CD4-positive, alpha-beta T cell treated with Interleukin-6 for 4 hours (primary cell): ENCODE measurements at places on chromosomes 3 and 15.

DNA sequence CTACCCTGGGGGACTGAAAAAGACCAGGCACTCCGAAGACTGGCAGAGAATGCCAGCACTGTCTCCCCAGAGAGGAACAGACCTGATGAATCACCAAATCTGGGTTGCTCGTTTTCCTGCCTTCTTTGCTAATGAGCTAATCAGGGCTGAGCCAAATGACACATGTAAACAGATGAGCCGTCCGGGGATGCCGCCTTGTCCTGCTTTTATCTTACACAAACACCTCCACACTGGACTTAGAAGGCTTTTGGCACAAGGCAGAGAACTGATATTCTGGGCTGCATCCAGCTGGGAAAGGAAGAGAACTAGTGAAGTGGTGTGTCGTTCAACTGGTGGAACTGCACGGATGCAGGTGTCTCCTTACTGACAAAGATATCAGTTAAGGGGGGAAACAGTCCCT, 88.1 kb downstream of the MECOM start:
- DNase-seq = no peak

GRCh38 chr15:33533197-33533596, 222.4 kb downstream of the RYR3 start:
- DNase-seq = no peak

- no peak for DNase-seq
Observed at GRCh38 chr3:142296507-142296906, 71.1 kb upstream of the GK5 start.

- DNase-seq = no peak
Observed at GRCh38 chr15:55513152-55513551, 5.1 kb upstream of the DNAAF4 start.

DNA sequence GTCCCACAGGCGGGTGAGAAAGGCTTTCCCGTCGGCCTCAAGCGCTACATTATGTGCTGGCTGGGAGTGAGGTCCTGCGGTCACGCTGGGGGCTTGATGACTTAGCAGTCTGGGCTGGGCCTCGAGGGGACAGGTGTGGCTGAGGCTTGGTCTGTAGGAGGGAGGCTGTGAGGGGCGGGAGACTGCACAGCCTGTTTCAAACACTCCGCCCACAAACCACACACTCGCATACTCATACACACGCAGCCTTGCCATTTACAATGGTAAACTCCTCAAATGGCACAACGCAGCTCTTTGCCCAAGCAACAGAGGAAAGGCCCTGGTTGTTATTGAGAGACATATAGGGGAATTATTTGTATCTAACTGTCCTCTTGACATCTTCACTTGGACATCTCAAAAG, 32.4 kb upstream of the RASGRF1 start:
- DNase-seq = no peak

GRCh38 chr3:142588703-142589102, 7.5 kb upstream of the PLS1 start:
- no peak for DNase-seq

DNA sequence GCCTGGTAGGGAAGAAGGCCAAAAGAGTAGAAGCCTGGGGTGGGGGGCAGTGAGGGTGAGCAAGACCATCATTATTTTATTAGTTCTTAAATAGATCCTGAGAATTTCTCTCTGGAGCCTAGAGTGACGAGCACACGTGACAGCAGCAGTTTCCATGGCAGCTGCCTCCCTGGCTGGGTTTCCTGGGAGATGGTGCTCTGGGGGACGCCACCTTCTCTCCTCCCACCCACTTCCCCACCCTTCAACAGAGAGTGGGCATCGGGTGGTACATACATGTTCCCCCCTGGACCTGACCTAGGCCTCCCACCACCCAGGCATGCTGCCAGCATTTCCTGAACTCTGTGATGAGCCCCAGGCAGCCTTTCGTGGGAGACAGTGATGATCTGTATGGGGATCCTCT, 12.9 kb downstream of the CELF6 start:
- DNase-seq = no peak

DNA sequence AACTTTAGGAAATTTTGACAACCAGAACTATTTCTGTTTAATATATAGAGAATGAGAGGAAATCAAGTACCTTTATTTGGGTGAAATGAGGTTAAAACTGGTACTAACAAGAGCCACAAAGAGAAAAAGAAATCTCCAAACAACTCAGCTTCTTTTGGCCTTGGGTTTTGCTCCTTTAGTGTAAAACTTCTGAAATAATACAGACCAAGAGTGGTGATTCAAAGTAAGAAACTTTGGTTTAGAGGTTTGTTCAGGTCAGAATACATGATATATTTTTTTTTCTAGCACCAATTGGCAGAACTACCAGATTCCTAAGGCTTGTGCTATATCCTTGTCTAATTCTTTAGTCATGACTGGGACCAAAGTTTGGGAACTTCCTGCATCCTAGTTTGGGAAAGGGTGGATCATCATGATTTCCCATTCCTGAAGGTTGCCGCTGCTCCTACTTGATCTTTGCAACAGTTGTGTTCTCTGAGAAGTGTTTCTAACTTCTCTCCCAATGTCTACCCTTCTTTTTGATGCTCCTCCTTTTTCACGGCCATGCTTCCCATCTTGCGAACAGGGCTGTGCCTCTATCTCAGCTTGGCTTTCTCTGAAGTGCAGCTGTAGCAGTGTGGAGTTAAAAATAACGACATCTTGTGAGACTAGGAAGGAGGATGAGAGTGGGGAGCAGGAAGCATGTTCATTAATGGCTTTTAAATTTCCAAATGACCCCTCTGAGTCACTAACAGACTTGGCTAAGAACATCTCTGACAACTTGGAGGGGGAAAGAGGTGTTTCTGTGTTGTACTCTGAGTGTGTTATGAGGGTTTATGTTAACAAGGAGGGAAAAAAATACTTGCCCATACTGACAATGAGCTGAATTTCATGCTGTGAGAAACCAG, 87.7 kb downstream of the KCNAB1 start:
- no peak for DNase-seq

DNA sequence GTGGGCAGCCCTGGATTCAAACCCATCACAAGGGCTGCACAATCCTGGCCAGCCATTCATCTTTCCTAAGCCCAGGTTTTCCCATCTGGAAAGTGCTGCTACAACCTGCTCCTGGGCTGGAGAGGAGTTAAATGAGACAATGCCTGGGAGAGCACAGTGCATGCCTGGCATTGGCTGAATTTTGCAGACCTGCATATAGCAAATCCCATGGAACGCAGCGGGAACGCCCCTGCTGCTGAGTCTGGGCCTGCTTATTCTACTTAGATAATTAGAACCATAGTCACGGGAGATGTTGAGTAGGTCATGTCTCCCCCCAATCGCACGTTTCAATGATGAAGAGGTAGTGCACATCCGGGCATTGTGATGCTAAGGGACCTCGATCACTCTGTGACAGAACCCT, 46.6 kb downstream of the ABTB1 start:
- DNase-seq = no peak

DNA sequence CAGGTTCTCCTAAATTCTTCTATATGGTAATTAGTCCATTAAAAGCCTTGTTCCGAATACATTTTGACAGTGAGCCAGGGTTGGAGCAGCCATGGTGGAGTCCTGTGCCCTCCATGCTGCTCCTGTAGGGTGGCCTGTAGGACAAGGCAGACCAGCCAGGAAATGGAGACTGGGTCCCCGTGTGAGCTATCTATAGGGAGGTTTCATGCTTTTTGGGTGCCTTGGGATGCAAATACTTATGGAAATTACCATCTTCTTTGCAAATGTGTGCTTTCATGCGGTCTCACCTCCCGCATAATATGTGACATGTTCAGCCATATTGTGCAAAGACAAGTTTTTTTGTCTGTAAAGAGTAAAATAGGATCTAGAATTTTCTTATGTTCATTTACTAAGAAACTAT, 58.0 kb upstream of the FURIN start:
- no peak for DNase-seq

DNA sequence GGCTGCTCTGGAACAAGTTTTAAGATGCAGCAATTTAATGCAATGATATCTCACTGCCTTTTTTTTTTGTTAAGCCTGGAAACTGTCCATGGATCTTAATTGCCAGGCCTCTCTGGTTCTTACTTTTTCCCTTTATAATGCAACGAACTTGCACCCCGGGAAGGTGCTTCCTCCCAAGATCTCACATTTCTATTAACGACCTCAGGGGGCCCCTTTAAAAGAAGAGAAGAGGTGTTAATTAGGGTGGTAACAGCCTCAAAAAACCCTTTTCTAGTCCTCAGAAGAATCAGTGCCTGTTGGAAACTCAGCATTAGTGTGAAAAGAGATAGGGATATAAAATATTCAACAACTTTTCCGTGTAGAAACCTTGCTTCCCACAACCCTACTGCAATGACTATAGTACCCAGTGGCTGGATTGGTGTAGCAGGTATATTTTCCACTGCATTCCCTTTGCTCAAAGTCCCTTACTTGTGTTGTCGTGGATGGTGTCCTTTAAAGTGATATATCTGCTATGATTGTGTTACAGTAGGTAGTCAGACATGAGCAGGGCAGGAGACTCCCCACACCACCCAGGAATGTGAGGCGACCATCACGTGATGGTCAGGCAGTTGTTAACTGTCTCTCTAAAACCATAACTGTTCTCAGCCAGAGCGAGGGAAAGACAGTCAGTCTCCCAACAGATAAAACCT, 121.8 kb downstream of the CTNNB1 start:
- no peak for DNase-seq

DNA sequence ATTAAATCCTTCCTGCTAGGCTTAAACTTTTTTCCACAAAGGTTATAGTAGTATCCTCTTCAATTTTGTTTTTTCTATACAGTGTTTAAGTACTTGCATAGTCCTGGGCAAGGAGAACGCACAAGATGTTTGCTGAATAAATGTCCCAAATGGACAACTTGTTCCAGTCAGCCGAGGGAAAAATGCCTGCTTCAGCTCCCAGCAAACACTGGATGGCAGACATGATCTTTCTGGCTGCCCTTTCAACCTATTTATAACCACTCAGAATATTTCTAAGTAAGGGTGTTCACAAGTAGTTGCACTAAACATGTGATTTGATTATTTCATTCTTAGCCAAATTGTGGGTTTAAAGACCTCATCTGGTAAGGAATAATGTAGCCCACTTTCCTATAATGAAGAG, 29.8 kb downstream of the GNB4 start:
- DNase-seq = no peak

GRCh38 chr3:138334608-138335007, 5.0 kb upstream of the NME9 start:
- DNase-seq = no peak
